ENCODE measurements at places on chromosomes 4 and X.

GRCh38 chr4:12144051-12144450, 715.4 kb upstream of the HS3ST1 start:
- no peaks in the 10 kb centered on the region for H3K4me1 ChIP-seq
- no peak overlapping the region for H3K4me3 ChIP-seq
- no peaks in the 10 kb centered on the region for H3K27me3 ChIP-seq
- no peaks in the 10 kb centered on the region for H3K36me3 ChIP-seq

- H3K4me3 ChIP-seq = no peak overlapping the region
- H3K27me3 ChIP-seq = no peaks in the 10 kb centered on the region
- H3K36me3 ChIP-seq = no peaks in the 10 kb centered on the region
- peak; percentile 12 for DNase-seq
These were observed 687.0 kb upstream of the EPHA5 start for GRCh38 chr4:66357316-66357715.

GRCh38 chr4:39469429-39470077, 10.7 kb downstream of the LIAS start:
- no peaks in the 10 kb centered on the region for H3K27me3 ChIP-seq
- peaks cover 2% of the 10 kb centered on the region for H3K36me3 ChIP-seq
- H3K27ac ChIP-seq = no peak overlapping the region
- H3K4me3 ChIP-seq = no peak overlapping the region
- DNase-seq = peak; percentile 87

DNA sequence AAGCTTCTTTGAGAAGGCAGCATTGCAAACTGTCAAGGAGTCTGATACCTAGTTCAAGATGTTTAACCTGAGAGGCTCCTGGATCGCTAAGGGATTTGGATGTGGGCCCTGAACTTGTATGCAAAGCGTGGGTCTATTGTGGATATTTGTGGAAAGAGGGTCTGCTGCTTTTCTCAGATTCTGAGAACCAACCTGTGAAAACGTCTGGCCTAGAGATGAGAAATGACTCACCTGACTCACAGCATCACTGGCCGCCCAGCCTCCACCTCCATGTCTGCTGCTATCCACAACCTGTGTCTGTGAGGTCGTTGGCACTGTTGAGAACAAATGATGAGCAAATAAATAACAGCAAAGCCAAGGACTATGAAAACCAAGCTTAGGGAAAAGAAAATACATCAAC, 33.3 kb upstream of the PROM1 start:
- no peak for DNase-seq
- H3K27ac ChIP-seq = no peak overlapping the region

DNA sequence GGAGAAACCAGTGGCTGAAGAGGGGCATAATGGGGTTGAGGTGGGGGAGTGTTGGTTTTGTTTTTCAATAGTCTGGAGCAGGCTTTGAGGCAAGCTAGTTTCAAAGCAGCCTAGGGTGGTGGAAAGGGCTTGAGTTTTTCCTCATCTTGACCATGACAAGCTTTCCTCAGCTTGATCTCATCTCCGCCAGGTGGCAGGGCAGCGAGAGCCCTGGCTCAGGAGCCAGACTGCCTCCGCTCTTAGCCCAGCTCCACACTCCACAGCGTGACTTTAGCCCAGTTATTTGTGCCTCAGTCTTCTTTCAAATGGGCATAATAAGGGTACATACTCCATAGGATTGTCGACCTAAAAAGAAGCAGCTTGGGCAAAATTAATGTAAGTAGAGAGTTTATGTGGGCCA, 29.9 kb upstream of the SOWAHD start:
- DNase-seq = no peak
- no peaks in the 10 kb centered on the region for H3K27me3 ChIP-seq

DNA sequence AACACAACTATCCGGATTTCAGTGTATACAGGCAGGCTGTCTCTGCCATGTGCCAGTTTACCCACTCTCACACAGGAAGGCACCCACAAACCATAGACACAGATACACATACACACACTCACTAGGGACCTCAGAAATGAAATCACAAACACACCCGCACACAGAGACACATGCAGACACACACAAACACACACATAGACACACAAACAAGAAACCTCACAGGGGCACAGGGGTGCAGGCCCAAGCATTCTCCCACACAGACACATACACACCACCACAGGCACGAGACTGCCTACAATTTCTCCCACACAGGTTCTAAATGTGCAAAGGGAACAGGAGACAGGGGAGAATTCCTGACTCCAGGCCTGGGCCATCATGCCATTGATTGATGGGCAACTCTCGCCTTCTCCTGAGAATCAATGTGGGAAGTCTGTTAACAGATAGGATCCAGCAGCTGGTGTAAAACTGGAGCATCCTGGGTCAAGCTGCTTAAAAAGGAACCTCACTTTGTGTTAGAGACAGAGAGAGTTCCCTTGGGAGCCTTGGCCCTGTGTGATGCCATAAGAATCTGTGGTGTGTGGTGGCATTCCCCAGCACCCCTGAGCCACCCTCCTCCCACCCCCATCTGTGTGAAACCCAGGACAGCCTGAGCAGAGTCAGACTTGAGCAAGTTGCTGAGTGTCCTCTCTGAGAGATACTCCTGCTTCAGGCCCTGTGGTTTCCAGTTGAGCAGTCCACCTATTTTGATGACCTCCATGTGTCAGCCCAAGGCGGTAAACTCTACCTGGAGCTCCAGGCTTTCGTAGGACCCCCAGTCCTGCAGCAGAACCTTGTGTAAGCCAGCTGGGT, 33.9 kb downstream of the NBDY start:
- no peak overlapping the region for H3K27ac ChIP-seq
- DNase-seq = no peak
- H3K4me3 ChIP-seq = no peak overlapping the region
- H3K4me1 ChIP-seq = peaks cover 3% of the 10 kb centered on the region

- H3K27ac ChIP-seq = no peak overlapping the region
- H3K36me3 ChIP-seq = peaks cover 28% of the 10 kb centered on the region
- no peaks in the 10 kb centered on the region for H3K27me3 ChIP-seq
- DNase-seq = no peak
- no peak overlapping the region for H3K4me3 ChIP-seq
These were observed 93.8 kb downstream of the C4orf51 start for GRCh38 chr4:145773581-145774234.

- no peaks in the 10 kb centered on the region for H3K4me1 ChIP-seq
- no peaks in the 10 kb centered on the region for H3K36me3 ChIP-seq
- peaks cover 1% of the 10 kb centered on the region for H3K27me3 ChIP-seq
- DNase-seq = no peak
- no peak overlapping the region for H3K4me3 ChIP-seq
These were observed 6.6 kb downstream of the USP26 start for GRCh38 chrX:133090236-133090809.

DNA sequence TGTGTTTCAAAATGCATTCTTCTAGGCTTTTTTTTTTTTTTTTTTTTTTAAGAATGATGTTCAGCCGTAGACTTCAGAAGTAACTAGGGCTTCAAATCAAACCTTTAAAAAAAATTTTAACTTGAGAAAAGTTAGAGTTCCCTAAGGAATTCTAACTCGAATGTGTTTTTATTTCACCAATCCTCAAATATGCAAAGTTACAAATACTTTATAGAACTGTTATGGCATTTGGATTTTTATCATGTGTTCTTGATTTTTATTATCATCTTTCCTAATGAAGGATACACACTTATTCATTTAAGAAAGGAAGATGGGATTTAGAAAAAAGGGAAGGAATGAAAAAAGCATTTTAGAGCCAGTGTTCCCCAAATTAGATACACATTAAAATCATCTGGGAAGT, 200.6 kb upstream of the LDB2 start:
- H3K27ac ChIP-seq = no peak overlapping the region
- H3K4me3 ChIP-seq = no peak overlapping the region
- H3K4me1 ChIP-seq = peaks cover 6% of the 10 kb centered on the region
- H3K27me3 ChIP-seq = no peaks in the 10 kb centered on the region
- H3K36me3 ChIP-seq = no peaks in the 10 kb centered on the region

DNA sequence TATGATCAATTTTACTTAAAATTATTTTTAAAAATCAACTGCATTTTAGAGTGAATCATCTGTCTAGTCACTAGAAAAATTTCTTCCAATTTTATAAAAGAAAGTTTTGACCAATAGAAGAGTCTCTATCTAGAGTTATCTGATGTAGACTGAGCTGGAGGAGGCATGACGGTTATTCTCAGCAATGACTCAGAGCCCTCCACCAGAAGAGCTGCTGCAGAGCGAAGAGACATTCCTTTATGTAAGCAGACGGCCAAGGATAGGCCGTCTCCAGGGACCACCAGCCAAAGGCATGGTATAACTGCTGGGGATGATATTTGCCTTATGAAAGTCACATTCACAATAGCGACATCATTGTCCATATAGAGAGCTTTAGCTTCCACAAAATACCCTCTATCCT, 23.0 kb downstream of the LDB2 start:
- H3K27me3 ChIP-seq = no peaks in the 10 kb centered on the region
- peak; percentile 94 for DNase-seq
- 0 out of 2 replicates have a peak, but pooled peaks cover 1% of the 10 kb centered on the region for H3K4me1 ChIP-seq
- peaks cover 2% of the 10 kb centered on the region for H3K36me3 ChIP-seq

DNA sequence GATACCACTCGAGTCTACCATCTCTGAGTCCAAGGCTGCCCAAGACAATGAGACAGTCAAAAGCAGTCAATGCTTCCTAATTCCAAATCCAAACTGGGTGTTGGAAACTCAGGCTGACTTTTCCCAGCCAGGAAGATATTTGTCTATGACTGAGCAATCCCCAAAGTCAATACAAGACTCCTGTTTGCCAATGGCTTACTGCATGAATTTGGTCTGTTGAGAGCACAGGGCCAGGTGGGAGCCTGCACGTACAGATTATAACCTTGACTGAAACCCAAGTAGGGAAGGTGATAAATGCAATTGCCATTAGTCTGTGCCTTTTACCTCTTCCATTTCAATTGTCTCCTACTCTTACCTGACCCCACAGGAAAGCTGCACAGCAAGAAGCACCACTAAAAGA, 72.6 kb upstream of the PPARGC1A start:
- no peaks in the 10 kb centered on the region for H3K36me3 ChIP-seq
- H3K27me3 ChIP-seq = peaks cover 5% of the 10 kb centered on the region
- no peak for DNase-seq
- no peak overlapping the region for H3K27ac ChIP-seq
- no peaks in the 10 kb centered on the region for H3K4me1 ChIP-seq

DNA sequence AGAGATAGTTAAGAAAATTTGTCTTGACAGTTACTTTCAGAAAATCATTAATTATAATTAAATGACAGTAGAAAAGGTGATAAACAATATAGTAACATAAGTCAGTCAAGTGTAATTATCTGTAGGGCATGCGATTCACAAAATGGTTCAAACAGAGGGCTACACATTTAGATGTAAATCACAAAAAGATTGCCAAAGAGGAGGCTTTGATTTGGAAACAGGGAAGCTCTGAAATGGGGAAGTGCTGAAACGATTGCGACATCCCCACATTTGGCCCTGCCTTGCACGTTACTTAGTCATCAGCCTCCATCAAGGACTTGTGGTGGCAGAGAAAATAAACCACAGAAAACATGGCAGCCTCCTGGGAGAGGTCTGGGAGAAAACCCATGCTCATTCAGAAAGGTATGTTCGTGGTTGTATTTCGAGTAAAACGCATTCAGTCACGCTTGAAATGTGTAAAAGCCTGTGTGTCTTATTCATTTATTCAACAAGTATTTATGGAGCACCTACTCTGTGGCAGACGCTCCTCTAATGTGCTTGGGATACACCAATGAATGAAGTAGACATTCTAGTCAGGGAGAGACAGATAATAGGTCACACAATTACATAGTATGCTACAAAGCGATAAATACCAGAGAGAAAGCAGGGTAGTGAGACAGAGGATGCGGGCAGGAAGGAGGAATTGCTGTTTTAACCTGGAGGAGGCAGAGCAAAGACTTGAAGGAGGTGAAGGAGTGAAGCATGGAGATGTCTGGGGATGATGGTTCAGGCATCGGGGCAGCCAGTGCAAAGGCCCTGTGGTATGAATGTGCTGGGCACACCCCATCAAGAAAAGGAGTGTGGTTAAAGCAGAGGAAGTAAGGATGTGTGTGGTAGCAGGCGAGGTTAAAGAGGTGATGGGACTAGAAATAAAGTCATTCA, 7.8 kb downstream of the RBM47 start:
- H3K4me3 ChIP-seq = no peak overlapping the region
- DNase-seq = peak; percentile 98
- peaks cover 15% of the 10 kb centered on the region for H3K4me1 ChIP-seq
- no peaks in the 10 kb centered on the region for H3K36me3 ChIP-seq
- H3K27me3 ChIP-seq = no peaks in the 10 kb centered on the region

- H3K4me1 ChIP-seq = no peaks in the 10 kb centered on the region
- H3K36me3 ChIP-seq = no peaks in the 10 kb centered on the region
- H3K4me3 ChIP-seq = no peak overlapping the region
- no peak overlapping the region for H3K27ac ChIP-seq
- peaks cover 14% of the 10 kb centered on the region for H3K27me3 ChIP-seq
These were observed 60.9 kb upstream of the SORBS2 start for GRCh38 chr4:185872747-185873380.

GRCh38 chr4:185589067-185589836, 53.9 kb upstream of the PDLIM3 start:
- no peaks in the 10 kb centered on the region for H3K4me1 ChIP-seq
- no peak overlapping the region for H3K27ac ChIP-seq
- DNase-seq = peak; percentile 47
- H3K36me3 ChIP-seq = no peaks in the 10 kb centered on the region
- peaks cover 14% of the 10 kb centered on the region for H3K27me3 ChIP-seq
- no peak overlapping the region for H3K4me3 ChIP-seq

All from IMR-90 (cell line).